ENCODE measurements at places on chromosomes 7 and 10.

DNA sequence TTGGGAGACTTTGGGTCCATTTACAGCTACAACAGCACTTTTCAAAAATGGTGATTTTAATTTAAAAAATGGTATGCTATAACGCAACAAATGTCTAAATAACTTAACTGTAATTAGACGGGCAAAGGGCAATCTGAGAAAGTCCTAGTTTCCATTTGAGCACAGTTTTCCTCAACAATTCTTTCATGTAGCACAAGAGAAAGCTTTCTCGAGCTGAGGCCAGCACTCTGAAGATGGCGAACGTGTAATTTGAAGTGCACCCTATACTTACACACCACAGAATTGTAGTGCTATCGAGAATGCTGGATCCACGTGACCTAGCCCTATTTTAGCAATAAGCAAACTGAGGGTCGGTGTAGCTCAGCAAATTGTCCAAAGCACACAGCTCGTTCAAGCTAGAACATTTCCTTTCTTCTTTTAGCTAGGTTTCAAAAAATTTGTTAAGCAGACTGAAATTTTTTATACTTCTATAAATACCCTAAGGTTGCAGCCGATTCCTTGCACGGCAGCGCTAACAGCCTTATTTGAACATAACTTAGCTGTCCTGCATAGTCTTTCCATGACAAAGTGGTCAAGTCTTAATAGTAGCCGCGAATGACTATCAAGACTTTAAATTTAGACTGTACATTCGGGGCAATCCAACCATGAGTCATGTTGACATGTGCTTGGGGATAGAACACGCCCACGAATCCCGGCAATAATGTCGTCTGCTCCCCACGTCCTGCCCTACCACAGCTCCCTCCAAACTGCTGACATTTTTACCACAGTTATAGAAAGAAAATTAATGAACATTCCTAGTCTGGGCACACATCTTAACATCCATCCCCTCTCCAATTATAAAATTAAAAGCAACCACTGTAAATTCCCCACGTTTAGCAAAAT lies 10.0 kb downstream of the KLF6 start:
- no peak for DNase-seq

- peak; percentile 26 for DNase-seq
Observed at GRCh38 chr10:44911081-44911540, at the start of gene TMEM72. TSS of gene TMEM72 (plus strand) at chr10:44911337. CDS start at chr10:44911513, 176 bp downstream.

- no peak for DNase-seq
Observed at GRCh38 chr7:26100406-26101339, 51.3 kb upstream of the NFE2L3 start.

- no peak for DNase-seq
Observed at GRCh38 chr10:128527711-128528110, 401.5 kb upstream of the MKI67 start.

GRCh38 chr10:83921984-83922860 lies 217.1 kb upstream of the GHITM start:
- DNase-seq, result no peak

DNA sequence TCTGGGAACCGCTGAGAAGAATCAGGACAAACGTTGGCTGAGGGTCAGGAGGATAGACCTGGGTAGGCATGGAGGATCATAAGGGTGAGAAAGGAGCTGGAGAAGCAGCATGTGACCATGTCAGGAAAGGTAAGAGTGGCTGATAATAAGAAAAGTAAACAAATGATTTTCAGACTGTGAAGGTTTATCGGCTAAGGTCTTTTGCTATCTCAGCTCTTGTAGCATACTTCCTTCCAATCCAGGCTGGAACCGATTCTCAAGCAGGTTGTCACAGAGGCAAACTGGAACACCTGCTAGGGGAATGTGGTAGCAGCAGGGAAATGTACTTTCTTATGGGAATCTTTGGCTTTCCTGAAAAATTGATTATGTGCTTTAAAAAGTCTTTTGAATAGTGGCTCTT lies 74.7 kb downstream of the TMEM168 start:
- no peak for DNase-seq

DNA sequence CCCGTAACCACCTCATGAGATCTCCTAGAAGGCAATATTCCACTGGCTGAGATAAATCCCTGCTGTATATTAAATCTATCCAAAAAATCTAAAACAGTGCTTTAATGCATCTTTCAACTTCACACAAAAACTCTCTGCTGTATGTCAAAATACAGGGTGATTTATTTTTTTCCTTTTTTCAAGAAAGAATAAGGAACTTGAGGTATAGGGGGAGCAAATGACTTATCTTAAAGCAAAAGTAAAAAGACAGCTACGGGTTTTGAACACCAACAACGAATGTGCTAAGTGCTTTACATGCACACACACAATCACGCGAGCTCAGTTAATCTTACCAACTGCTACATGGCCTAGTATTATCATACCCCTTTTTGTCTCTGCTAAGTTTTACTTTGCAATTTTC lies 168.9 kb upstream of the PHF14 start:
- no peak for DNase-seq

DNA sequence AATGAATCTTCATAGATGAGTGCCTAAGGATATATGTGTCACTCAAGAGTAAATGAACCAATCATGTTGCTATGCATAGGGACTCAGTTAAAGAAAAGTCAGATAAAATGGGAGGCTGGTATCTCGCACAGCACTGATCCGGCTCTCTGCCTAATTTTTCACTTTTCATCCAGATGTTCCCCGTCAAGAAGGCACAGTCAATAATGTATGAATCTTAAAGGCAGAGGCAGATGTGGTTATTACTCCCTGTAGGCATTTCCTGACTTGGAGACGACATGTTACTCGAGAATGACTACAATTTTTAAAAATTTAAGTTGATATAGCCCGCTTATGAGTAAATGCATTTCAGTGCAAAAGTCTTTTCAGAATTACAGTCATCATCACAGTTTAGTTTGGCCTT lies 113.6 kb downstream of the TBXAS1 start:
- DNase-seq, result no peak

DNA sequence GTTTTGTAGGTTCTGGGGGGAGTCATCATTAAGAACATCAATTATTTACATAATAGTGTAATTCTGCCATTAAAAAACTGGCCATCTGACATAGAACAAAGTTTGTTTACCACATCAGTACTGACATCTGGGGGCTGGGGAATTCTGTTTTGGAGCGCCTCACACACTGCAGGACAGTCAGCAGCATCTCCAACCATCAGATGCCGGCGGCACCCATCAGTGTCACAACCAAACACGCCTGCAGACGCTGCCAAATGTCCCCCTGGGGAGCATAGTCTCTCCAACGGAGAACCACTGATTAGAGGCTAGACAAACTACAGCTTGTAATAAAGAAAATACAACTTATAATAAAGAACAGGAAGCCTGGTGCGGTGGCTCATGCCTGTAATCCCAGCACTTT lies 26.0 kb downstream of the GNA12 start:
- DNase-seq, result no peak

DNA sequence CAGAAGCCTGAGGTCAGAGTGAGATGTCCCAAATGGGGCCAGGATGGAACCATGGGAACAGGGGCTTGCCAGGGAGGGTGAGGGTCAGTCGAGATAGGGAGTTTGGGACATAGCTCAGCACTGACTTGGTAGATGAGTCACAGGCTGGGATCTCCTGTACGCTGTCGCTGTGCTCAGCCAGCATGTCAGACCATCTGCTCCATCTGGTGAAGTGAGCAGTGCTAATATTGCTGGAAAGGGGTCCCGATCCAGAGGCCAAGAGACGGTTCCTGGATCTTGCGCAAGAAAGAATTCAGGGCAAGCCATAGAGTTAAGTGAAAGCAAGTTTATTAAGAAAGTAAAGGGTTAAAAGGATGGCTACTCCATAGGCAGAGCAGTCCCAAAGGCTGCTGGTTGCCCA lies 505.6 kb downstream of the GALNT17 start:
- no peak for DNase-seq

- DNase-seq, result no peak
Observed at GRCh38 chr10:110045772-110046171, 38.0 kb downstream of the ADD3 start.

DNA sequence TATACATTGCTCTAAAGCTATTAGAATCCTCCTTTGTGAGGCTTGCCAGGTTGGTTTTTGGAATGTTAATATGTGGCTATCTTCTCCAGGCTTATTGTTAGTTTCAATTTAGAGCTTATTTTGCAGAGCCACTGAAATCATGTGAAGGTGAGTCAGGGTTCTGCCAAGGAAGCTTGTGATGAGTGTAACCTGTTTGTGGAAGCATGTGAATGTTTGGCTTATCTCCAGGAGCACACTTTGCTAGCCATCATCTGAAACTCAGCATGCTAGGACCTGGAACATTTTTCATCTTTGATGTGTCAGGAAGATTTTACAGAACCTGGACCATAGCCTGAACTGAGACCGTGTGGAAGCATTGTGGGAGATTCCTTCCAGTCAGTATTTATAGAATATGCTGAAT lies 197.3 kb downstream of the PPP1R9A start:
- no peak for DNase-seq

GRCh38 chr7:80047856-80048459 lies 86.7 kb upstream of the GNAI1 start:
- DNase-seq, result no peak

GRCh38 chr10:124248056-124249045 lies 155.0 kb upstream of the CHST15 start:
- DNase-seq, result no peak

DNA sequence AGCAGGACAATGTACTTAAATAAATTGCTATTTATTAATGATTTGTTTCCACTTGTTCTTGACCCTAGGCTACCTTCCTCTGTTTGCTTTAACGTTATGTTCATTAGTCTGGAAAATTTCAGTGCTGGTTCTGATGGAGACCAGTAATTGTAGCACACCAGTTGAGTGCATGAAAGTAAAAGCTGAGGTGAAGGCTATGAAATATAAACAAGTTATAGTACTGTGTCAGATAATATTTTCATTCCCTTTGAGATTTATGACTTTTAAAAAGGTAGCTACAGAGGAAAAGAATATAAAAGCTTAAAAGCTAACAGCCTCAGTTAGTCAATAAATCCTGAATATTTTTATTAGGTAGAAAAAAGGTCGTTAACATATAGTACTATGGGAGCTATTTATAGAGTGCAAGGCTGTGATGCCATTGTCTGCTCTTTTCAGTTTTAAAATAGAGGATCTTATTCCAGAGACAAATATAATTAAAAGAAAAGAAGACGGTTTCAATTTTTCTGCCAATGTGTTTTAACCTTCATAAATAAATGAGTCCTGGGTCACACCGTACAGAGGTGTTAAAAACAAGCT lies 351.8 kb upstream of the ETV1 start:
- no peak for DNase-seq

Data from NCI-H1436 (cell line).